NT2/D1 (cell line): ENCODE measurements at places on chromosomes 7 and 10.

DNA sequence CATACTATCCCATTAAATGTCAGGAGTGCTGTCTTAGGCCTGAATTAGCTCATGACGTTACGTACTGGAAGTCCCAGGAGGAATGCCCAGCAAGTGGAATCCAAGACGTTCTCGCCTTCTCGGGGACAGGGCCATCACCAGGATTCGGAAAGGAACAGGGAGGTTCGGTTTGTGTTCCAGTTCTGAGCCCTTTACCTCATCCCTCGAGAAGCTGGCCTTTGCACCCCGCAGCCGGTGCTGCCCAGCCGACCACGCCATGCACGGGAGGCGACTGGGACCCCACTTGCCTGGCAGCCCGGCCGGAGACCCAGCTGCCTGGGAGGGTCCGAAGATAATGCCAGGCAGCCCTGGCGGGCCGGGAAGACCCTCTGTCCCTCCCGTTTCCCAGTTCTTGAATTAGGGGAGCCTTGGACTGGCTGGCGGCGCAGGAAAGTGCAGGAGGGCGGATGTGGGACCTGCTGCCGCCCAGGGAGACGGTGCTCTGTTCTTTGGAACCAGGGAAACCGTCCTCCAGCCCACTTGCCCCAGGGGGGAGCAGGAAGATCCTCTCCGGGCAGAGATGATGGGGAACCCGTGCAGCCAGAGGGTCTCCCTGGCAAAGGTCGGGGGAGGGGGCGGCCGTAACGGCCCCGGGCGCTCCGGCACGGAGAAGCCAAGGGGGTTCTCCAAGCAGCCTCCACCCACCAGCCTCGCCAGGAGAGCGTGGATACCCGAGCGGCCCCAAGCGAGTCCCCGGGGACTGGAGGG lies 671 bp upstream of the CHST3 start:
- DNase-seq, result no peak

- DNase-seq, result no peak
These were observed 513 bp downstream of the TMEM178B start for GRCh38 chr7:141074162-141074991.

DNA sequence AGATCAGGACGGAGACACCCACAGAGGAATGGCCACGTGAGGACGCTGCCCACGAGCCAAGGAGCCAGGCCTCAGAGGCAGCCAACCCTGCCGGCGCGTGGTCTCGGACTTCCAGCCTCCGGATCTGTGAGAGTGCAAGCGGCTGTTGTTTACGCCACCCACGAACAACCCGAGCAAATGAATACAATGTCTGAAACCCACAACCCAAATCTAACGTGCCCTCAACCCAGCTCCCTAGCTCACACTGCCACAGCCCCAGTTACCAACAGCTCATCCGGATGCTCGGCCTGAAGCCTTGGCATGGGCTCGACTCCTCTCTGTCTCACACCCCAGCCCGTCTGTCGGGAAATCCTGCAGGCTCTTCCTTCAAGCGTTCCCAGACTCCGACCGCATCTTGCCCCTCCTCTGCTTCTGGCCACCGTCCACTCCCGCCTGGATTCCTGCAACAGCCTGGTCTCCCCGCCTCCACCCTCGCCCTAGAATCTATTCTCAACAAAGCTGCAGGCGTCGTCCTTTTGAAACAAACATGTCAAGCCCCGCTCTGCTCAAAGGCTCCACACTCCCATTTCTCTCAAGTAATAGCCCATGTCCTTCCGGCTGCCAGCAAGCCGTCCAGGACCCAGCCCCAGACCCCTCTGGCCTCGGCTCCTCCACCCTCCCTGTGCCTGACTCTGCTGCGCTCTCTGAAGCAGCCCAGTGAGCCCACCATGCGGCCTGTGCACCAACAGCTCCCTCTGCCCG lies 35.3 kb downstream of the STK32C start:
- DNase-seq, result no peak

GRCh38 chr7:32262315-32262714 lies 192.1 kb upstream of the PDE1C start:
- no peak for DNase-seq
